Heart right ventricle (tissue), 16 donors: ENCODE measurements at places on chromosomes 16 and 17. TPM values are rescaled to one million over a fixed set of nuclear protein-coding genes. Genes with fewer than 3 reads are reported as not detected.

DNA sequence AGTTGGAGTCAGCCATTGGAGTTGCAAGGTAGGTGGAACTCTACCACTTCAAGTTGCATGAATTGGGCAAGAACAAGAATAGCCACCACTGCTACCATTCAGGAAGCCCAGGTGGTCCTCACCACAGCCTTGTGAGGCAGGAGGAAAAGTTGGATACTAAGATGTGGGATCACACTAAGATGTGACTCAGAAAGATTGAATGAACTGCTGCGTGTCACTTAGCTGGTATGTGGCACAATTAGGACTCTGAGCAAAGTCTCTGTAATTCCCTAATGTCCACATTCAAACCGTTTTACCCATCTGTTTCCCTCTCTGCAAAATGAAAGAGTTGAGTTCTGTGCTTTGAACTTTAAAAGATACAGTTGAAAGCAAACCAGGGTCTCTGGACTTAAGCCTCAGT, 44.7 kb upstream of the HS3ST3A1 start:
- DNase-seq, result no peak

- DNase-seq, result no peak
Measured at GRCh38 chr16:50015631-50016030, 9.4 kb upstream of the CNEP1R1 start.

GRCh38 chr16:2009791-2010510, at the start of gene ZNF598:
TSS of gene ZNF598 (minus strand) at chr16:2009821.
- peak; percentile 87 for DNase-seq

DNA sequence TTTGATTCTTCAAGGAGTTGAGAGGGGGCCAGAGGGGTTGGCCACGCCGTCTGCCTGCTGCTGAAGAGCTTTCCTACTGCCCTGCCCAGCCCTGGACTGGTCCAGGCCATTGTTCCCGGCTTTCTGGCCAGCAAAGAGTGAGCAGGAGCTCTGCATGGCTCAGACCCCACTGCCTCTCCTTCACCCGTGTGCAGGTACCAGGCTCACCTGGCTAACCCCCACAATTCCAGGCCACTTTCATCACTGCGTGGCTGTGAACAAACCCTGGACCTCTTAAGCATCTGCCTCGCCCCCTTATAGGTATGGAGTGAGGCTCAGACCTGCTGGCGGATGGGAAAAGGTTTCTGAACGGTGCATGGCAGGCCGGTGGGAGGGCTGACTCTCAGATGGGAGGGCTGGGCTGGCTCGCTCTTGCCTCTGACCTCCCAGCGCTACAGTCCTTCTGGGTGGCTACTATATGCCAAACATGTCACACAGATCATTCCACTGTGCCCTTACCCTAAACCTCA, 8.9 kb downstream of the ZNF319 start:
- DNase-seq, result no peak

- DNase-seq, result no peak
Measured at GRCh38 chr17:29977836-29978235, 36.4 kb downstream of the EFCAB5 start.

The RPS2 gene
- 1,064 TPM for total RNA-seq
